ENCODE measurements at places on chromosomes 12 and 14. TPM values are rescaled to one million over a fixed set of nuclear protein-coding genes. Genes with fewer than 3 reads are reported as not detected.

The TAS2R10 gene
- total RNA-seq: 0.35 TPM

DNA sequence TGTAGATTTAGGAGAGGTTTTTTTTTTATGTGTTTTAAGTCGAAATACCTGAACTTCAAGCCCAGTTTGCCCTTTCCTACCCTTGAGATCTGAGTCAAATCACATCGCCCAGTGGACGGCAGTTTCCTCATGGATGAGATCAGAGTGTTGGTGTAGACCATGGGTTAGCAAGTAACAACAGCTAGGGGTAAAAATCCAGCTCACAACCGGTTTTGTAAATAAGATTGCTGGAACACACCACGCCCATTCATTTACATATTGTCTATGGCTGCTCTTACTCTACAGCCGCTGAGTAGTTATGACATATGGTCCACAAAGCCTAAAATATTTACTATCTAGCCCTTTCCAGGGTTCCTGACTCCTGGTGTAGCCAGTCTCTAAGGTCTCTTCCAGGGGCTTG lies 158.5 kb upstream of the PLEKHG7 start:
- no peak for DNase-seq

The TC2N gene
- total RNA-seq: 53.1 TPM

The GNB3 gene
- 1.0 TPM for total RNA-seq
